ENCODE measurements at places on chromosomes 3 and 15.

DNA sequence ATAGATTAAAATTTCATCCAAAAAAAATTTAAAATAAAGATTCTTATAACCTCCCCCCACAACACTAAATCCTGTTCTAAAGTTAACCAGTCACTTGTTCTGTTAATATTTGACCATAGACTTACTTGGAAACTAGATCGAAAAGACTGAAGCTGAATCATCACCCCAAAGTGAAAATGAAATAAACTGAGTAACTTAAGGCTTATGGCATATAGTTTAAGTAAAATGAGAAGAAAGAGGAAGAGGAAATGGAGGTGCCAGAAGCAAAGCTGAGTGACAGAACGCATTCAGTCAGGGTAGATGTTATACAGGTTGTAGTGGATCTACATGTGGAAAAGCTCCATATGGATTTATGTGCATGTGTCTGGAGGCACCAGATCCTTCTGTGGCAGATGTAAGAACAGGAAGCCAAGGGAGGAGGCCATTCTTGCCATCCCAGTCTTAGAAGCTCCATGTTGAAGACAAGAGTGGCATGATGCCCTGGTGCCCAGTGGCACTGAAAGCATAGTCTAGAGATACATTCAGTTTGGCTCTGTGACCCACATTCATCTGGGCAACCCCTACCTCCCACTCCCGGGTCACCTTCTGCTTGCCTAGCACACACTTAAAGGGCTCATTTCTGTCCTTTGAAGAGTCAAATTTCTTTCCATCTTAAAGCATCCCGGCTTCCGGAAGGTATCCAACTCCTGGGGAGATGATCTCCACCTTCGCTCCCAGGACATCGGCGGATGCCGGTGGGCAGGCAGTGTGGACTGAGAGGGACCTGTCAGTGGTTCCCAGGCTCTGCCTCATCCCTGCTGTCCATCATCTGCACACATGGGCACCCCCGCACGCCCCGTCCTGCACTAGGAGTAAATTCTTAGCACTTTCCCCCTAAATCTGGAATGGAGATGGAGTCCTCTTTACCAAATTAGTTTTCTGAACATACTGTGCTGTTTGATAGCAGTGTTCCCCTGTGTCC lies 90.8 kb downstream of the NEO1 start:
- ATAC-seq = no peak

- no peak for ATAC-seq
These were observed 377.3 kb upstream of the SEMA6D start for GRCh38 chr15:47339800-47340570.

GRCh38 chr3:37337481-37337880 lies 163.1 kb upstream of the LRRFIP2 start:
- ATAC-seq = no peak

GRCh38 chr3:177832880-177833279 lies 635.6 kb upstream of the TBL1XR1 start:
- ATAC-seq = peak; percentile 69

GRCh38 chr15:51714162-51714561 lies 23.3 kb downstream of the LYSMD2 start:
- ATAC-seq = no peak

DNA sequence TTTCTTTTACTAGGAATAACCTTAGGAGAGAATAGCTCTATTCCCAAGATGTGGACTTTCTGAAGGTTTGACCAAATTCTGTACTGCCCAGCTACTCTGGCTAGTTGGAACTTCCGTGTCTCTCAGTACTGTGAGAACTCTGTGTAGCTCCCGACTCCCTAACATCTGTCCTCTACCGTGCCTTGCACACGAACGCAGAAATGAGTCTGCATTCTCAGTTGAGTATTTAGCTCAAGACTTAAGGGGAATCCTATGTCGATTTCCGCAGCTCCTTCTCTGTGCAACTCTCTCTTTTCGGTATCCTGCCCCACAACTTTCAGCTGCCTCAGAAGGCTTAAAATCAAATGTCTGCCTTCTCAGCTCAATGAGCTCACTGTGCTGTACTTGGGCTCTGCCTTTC lies 86.7 kb upstream of the EPHB3 start:
- ATAC-seq = no peak

DNA sequence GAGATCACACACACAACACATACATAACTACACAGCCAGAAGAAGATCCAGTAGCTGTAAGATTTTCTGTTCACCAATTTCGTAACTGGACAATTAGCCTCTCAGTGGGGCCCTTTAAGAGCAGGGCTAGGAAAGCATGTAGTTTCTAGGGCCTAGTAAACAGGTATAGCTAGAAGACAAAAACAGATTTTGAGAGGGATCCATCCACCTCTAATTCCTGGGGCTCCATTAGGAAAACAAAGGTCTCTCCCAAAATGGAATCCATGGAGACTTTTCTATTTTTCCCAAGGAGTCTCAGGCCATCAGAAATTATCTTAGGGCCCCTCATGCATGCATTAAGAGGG lies 10.5 kb downstream of the KIF15 start:
- ATAC-seq = no peak

DNA sequence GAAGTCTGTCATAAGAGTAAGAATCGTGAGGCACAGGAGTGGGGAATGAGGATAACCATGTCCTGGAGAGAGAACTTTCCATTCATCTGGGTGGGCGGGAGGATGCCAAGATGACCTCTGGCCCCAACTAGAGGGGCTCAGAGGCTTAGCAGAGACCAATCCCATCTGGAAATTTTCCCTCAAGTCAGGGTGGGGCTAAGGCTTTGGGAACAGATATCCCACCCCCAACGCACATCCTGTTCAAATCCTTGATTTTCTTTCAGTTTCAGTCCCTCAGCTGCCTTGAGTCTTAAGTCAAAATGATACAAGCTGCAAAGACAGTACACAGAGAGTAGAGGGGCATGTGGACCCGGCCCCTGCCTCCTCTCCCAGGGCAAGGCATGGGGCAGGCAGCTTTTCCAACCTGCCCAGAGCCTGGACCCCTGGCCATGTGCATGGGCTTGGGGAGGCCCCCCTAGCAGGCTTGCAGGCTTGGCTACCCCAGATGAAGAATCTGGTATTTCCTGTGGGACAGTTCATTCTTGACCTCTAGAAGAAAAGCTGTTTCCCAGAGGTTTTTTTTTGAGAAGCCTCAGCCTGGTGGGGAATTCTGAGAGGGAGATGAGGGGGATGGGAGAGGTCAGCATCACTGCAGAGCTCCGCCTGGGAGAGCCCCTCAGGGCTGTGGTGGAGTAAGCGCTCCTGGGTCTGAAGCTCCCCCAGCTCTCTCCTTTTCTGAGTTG lies 109.7 kb upstream of the HACD2 start:
- peak; percentile 51 for ATAC-seq

DNA sequence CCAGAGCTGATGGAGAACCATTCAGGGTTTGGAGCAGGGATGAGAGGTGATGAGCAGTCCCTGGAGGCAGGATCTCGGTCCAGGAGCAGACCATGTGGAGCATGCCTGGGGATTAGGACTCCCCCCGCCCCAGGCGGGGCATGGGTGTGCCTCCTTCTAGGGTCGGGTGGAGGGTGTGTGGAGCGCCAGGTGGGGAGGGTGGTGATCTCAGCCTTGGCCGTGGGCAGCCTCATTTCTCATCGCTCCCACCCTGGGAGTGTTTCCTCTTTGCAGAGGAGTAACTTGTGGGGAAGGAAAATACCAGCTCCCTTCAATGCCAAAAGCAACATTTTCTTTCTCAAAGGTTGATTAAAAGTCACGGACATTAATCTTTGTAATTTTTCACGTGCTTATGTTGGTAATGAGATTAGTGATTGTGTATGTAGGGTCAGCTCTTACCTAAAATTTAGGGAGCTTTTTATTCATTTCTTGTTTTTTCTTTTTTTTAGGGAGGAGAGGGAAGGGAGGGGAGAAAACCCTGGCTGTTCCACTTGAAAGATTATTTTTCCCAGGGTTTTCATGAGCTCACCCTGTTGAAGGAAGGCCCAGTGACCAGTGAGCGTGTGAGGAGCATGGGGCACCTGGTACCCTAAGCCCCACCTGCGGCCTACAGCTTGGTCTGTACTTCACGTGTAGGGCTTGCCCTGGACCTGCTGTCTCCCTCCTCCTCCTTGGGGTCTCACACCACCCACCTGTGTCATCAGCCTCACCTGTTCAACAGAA lies 11.0 kb downstream of the FBLN2 start:
- ATAC-seq = peak; percentile 32

DNA sequence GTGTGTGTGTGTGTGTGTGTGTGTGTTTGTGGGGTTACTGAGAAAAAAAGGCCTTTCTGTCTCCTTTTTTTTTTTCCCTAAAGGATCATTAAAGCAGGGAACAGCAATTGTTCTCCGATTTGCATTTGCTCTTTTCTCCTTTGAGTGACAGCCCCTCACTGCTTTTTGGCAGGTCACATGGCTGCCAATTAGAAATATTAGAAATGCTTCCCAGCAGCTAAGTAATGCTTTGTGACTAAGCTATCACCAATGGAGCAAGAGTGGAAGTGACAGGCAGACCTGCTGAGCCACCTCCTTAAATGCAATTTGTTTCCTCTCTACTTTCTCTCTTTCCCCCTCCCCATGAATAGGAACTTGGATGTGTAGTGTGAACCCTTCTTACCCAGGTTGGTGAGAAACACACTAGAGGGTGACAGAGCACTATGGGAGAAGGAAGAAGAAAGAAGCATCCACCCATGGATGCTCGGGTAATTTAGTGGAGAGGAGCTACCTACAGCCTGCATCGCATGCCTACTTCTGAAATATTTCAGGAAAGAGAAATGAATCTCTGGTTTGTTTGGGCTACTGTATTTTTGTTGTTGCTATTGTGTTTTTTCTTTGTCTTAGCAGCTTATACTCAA lies 165.2 kb upstream of the PDZRN3 start:
- no peak for ATAC-seq

- ATAC-seq = no peak
These were observed 915 bp downstream of the BCL2L10 start for GRCh38 chr15:52111517-52112202.

DNA sequence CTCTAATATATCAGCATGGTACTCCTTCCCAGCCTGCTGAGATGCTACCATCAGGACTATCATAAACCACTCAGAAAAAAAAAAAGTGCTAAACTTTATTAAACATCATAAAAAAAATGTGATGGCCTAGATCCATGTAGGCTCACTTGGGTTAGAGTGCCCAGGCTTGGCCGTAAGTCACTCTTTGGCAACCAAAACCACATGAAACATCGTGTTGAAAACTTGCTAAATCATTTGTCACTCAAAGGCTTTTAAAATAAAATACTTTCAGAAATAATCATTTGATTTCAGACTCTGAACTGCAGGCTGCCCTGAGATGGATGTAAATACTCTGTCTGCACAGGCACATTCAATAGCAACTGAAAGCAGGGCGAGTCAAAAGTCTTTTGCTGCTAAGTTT lies 78.4 kb upstream of the WNT5A start:
- no peak for ATAC-seq

- ATAC-seq = no peak
These were observed 29.4 kb downstream of the AADAC start for GRCh38 chr3:151843275-151843674.
